Fibroblast of skin of right quadriceps (primary cell): ENCODE measurements at places on chromosomes 11 and 22.

DNA sequence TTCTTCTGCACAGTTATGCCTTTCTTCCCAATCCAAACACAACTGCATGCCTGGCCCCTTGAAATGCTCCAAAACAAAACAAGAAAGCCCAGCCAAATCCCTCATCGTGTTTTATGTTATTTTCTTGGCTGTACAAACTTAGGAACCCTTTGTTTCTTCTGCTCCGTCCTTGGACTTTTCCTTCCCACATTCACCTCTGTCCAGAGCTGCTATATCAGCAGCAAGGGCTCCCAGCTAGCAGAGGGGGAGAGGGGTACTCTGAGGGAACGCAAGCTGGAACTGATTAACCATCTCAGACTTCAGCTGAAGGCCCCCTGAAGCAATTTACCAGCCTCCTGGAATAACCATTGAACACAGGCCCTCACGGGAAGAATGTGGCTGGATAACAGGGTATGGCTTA lies 214.7 kb downstream of the TENM4 start:
- DNase-seq: no peak

GRCh38 chr11:134036492-134037045 lies 32.3 kb upstream of the JAM3 start:
- peak; percentile 18 for DNase-seq

DNA sequence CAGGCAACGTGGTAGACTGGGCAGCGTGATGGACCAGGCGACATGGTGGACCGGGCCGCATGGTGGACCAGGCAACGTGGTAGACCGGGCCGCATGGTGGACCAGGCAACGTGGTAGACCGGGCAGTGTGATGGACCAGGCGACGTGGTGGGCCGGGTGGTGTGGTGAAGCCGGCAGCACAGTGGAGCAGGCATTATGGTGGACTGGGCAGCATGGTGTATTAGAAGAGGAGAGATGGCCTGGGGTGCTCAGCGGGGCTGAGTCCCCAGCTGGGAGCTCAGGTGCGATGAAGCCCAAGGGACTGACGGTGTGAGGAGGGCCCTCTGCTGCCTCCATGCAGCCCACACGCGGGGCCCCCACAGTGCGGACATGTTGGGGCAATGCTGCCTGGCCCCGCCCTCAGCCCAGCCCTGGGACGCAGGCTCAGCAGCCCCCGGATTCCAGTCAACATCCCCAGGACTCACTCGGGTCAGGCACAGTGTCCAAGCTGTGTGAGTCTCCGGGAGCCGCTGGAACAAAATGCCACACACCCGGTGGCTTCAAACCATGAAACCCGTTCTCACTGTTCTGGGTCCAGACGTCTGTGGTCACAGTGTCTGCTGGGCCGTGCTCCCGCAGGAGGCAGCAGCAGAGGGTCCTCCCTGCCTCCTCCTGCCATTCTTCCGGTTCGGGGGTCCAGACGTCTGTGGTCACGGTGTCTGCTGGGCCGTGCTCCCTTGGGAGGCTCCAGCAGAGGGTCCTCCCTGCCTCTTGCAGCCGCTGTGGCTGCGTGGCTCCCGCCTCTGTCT lies 1084.9 kb downstream of the BRD1 start:
- DNase-seq: no peak

DNA sequence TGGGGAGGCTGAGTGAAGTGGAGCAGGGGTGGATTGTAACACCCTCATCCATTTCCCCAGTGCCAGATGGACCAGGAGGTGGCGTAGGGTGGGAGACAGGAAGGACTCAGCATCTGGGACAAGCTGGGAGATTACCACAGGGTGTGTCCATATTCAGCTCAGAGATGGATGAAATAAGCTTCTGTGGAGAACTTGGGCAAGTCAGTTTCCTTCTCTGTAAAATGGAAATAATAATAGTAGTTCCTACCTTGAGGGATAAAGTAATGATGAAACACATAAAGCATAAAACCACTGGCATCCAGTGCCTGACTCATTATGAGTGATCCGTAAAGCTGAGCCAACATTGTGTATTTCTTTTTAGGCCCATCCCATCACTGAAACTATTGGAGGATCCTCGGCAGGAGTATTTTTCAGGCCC lies 607 bp upstream of the ROBO4 start:
- peak; percentile 93 for DNase-seq

DNA sequence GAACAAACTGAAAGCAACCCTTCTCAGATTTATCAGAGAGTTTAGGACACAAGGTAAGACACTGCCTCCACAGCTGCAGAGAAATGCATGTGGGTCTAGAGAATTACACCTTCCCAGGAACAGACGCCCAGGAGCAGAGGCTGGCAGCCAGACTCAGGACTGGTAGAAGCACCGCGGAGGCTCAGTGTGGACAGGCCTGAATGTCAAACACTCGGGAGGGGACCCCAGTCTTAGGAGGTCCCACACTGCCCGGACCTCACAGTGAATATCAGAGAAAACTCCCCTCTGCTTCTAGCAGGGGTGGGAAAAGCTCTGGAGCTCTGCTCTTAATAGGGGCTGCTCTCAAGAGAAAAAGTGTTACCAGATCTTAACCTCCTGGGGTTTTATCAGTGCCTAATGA lies 952.7 kb downstream of the BRD1 start:
- DNase-seq: no peak

DNA sequence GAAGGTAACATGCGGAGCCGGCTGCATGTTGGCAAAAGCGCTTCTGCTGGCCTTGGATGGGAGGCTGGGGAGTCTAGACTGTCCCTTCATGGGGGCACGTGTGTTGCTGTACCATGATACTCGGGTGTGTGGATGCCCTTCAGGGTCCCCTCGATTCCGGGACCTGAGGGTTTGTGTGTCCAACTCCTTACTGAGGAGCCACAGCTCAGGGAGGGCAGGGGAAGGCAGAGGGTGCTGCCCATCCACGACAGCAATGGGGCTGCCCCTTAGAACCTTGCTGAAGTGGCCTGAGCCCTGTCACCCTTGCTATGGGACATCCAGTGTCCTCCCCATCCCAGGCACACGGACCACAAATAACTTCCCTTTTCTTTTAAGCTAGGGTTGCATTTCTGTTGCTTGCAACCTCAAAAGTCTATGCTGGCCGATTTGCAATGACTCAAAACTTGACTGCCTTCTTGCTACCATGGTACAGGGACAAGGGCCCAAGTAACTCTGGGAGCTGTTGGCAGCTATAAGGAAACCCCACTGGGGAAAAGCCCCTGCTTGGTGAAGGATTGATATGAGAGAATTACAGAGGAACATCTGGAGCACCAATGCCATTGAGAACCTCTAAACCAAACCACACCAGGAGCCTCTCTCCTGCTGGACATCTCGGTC lies 43.8 kb downstream of the RTL6 start:
- no peak for DNase-seq

DNA sequence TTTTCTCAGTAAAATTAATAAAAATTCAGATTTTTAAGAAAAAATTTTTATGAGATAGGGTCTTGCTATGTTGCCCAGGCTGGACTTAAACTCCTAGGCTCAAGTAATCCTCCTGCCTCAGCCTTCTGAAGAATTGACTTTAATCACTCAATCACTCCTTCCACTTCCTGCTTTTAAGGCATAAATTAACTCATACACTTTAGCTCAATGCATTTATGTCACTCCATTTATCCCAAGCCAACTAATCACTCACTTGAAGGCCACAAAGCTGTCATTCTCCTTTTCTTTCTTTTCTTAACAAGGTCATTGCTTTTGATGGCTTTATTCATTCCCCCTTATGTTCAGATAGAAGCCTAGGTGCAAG lies 877 bp downstream of the ALG9 start:
- DNase-seq: no peak

- no peak for DNase-seq
Measured at GRCh38 chr22:47423861-47424820, 661.7 kb downstream of the TBC1D22A start.

GRCh38 chr11:47186076-47186699 lies at the start of gene PACSIN3:
TSS of gene PACSIN3 (minus strand) at chr11:47186434. CDS start at chr11:47182727, 3,707 bp downstream.
- DNase-seq: peak; percentile 41

GRCh38 chr22:32722441-32722840 lies 79.1 kb upstream of the TIMP3 start:
- DNase-seq: no peak

DNA sequence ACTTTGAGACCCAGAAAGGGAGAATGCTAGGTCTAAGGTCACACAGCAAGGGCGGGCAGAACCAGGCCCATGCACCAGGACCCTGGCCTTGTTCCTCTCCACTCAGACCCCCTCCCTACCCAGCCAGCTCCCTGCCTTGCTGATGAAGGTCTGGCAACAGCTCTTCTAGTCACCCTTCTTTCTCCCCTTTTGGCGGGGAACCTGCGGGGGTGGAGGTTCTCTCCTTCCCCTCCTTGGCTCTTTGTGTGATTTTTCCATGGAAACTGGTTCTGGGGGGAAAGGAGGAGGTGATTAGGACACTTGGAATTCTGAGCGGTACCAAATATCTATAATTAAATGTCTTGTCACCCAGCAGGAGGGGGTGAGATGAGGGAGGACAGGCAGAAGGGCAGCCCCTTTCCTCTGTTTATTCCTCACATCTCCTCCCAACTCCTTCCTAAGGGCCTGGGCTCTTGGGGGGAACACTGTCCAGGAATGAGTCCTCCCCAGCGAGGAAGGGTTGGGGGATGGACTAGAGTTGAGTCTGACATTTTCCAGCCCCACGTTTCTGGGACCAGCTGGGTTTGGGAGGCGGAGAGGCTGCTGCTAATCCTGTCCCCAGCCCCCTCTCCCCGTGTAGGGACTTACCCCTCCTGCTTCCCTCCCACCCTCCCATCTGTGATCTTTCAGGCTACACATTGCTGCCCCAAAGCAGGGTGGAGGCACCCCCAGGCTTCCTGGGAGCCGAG lies 7.4 kb downstream of the ARHGEF17 start:
- DNase-seq: peak; percentile 67

DNA sequence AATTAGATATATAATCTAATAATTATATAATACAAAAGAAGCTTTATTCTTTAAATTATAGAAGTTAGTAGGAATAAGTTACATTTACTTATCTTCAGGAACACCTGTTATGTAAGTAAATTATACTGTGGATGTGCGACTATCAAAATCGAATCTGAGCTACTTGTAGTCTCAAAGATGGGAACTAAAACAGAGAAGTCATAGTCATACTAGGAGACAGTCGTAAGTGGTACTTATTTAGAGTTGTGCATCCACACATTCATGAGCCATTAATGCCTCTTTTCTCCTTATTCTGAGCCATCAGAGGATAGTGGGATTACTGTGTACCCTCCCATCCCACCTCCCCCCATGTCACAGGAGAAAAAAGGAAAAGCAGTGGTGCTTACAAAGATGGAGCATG lies 114.4 kb downstream of the CADM1 start:
- DNase-seq: no peak

DNA sequence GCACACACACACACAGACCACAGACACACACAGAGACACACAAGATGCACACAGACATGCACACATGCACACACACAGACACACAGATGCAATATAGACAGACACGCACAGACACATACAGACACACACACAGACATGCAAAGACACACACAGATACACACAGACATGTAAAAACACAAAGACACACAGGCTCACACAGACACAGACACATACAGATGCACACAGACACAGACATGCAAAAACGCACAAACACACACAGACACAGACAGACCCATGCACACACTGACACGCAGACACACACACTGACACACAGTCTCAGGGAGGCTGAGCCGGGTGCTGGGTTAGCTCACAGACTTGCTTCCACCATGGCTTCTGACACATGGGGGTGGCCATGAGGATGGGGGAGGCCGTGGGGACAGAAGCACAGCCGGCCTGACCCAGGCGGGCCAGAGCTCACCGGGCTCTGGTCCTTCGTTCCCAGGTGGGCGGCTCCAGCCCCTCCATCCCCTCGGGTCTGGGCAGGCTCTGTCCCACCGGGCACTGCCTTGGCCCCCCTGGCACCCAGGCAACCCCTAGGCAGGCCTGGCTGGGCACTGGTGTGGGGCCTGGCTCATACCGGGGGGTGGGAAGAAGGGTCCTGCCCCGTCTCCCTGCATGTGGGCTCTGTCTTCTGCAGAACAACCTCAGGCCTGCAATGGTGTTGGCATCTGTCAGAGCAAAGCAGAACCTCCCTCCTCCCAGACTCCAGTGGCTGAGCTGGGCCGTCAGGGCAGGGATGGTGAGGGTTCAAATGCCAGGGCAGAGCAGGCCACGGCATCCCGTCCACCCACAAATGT lies 1489.5 kb downstream of the BRD1 start:
- DNase-seq: no peak

DNA sequence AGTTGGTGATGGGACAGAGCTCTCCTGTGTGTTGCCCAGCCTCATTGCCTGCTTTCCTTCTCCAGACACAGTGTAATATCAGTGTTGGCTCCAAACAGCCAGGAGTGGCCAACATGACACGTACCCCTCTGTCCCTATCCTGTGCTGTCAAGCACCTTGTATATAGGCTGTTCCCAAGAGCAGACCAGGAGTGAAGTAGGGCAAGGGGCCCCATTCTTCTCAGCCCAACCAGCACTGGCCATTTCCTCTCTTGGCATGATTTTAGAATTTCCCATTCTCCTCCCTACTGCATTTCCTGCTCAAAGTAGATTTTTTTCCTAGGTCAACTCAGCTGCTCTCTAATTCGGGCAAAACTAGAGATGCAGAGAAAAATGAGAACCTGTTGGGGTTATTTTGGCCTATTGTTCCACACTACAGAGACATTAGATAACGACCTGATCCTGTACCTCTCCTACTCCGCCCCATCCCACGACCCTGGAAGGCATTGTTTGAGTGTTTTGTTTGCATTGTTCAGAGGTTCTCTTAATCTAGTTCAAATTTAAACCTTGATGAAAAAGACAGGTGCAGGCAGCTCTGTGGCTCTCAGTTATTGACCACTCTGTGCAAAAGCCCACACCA lies 95.6 kb downstream of the RASSF10 start:
- no peak for DNase-seq

GRCh38 chr22:36736701-36737320 lies 33.3 kb upstream of the CACNG2 start:
- no peak for DNase-seq

DNA sequence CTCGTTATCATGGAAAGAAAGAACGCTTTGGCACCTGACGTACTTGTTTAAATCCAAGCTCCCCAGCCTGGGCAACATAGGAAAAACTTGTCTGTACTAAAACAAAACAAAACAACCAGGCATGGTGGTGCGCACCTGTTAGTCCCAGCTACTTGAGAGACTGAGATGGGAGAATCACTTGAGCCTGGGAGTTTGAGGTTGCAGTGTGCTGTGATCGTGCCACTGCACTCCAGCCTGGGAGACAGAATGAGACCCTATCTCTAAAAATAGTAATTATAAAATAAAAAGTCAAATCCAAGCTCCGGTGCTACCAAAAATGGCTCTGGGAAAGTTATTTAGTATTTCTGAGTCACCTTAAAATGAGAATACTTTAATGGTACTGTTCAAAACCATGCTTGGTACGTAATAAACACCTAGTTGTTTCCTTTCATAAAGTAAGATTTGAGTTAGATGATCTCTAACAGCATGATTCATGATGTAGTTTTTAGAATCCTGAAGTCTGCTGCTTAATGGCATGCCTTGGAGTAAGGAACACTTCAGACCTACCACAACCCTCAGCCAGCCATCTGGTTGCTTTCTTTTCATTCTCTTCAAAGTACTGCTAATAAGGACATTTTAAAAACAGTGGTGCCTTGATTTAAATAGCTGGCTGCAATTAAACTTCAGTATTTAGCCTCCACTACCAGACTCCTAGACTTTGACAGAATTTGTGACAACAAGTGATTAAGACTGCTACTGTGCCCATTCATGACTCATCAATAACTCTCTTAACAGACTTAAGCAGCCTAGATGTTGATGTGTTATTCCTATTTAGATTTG lies 8.4 kb downstream of the PPME1 start:
- peak; percentile 5 for DNase-seq

- DNase-seq: no peak
Measured at GRCh38 chr11:67260406-67260805, 5.9 kb upstream of the GRK2 start.
